H54 (cell line): ENCODE measurements at places on chromosomes 12 and 14.

DNA sequence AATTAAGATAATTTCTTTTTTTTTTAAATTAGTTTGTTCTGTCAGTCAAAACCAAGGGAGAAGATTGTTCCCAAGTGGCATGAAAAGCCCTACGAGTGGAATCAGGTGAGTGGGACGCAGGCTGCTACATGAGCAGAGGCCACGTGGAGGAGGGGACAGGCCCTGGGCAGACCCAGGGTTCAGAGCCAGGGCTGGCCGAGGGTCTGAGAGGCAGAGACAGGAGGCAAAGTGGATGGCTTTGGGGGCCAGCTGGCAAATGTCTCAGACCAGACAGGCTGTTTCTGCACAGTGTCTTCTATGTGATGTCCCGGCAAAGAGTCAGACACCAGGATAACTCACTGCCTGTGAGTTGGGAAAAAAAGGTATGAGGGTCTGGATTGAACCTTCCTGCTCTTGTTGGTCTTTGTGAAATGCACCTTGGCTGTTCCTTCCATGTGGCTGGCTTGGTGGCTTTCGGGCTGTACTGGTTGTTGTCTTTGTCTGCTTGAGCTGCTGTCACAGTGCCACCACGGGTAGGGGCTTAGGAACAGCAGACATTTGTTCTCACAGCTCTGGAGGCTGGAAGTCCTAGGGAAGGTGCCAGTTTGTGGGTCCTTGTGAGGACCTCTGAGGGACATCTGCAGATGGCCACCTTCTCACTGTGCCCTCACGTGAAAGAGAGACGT, 35.8 kb upstream of the ASPG start:
- no peak for DNase-seq

GRCh38 chr12:114626-115211, 48.2 kb downstream of the IQSEC3 start:
- no peak for DNase-seq

DNA sequence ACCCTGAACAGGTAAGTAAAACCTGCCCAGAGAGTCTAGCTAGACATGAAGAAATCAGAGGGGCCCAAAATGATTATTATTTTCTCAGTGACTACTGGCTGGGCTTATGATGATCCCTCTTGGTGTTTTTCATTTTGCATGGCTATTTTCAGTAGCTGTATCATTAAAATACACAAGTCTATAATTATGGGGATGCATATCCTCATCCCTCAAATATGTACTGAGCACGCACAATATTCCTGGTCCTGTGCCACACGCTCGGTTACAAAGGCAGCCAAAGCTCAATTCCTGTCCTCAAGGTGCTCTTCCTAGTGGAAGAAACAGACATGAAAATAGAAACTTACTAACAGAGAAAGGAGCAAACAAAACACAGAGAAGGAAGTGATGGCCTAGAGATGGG, 180.0 kb downstream of the DAD1 start:
- DNase-seq, result no peak

GRCh38 chr12:72272091-72272661, at the start of gene TRHDE:
TRHDE (plus strand) TSS chr12:72272370; CDS start chr12:72272644, 274 bp downstream.
- no peak for DNase-seq

- DNase-seq, result no peak
Measured at GRCh38 chr14:95833429-95833828, 43.2 kb upstream of the TUNAR start.

DNA sequence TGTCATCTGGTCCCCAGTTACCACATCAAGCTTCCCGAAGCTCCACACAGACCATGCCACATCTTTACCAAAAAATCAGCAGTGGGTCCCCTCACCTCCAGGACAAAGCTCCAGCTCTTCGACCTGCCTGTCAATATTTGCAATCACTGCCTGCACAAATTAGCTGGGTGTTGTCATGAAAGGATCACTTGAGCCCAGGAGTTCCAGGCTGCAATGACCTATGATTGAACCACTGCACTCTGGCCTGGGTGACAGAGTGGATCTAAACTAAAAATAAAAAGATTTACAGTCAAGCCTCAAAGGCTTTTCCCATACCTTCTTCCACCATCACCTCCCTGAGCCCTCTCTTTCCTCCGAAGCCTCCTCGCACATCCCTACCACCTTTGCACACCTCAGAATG, 7.2 kb downstream of the CD4 start:
- no peak for DNase-seq

- DNase-seq, result no peak
Measured at GRCh38 chr14:63982629-63983028, 129.8 kb downstream of the SYNE2 start.

- no peak for DNase-seq
Measured at GRCh38 chr12:122306407-122306806, 40.1 kb upstream of the VPS33A start.

- DNase-seq, result no peak
Measured at GRCh38 chr12:2643576-2644135, 151.1 kb upstream of the FKBP4 start.

DNA sequence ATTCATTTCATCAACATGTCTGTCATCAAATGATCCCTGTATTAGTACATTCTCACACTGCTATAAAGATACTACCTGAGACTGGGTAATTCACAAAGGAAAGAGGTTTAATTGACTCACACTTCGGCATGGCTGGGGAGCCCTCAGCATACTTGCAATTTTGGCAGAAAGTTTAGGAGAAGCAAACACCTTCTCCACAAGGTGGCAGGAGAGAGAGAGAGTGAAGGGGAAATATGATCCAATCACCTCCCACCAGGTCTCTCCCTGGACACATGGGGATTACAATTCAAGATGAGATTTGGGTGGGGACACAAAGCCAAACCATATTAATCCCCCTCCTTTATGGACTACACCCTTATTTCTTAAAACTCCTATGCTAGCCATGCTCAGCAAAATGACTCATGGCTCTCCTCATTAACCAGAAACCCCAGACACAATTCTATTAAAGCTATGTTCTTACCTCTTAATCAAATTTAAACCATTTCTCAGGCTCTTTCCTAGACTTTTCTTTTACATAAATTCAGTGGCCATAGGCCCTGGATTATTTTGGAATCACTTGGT, 932.3 kb downstream of the FLRT2 start:
- DNase-seq, result no peak

GRCh38 chr14:76827696-76828296, 1.6 kb downstream of the LRRC74A start:
- no peak for DNase-seq
